ENCODE measurements at places on chromosomes 6 and 20.

DNA sequence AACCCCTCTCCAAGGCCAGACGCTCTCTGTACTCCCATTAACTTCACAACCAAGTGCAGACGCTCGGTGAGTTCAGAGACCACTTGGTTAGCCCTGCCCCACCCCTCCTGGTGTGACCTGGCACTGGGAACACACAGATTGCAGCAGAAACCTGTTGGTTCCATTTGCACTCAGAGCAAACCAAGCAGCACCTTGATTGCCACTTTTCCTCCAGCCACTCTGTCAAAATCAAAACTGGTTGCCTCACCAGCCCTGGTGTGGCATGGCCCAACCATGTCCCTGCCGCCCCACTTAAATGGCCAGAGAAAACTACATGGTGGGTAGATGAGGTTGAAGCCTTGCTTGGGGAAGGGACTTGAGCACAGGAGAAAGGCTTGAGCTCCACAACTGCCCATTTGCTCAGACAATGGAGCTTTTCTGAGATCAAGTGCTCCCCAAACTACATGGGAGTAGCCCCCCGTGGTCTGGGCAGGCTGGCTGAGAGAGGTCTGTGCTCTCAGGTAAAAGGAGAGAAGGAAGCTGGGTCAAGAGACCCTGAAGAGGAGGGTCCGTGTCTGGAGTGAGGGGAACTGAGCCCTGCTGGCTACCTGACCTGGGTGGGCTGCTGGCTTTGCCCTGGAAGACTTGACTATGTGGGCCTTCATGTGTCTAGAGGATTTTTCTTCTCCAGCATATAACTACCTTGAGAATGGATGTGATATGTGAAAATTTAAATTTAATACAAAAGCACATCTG, 43.4 kb downstream of the PLCG1 start:
- DNase-seq = peak; percentile 52

GRCh38 chr6:29745386-29745785, 22.2 kb downstream of the HLA-F start:
- DNase-seq = no peak

DNA sequence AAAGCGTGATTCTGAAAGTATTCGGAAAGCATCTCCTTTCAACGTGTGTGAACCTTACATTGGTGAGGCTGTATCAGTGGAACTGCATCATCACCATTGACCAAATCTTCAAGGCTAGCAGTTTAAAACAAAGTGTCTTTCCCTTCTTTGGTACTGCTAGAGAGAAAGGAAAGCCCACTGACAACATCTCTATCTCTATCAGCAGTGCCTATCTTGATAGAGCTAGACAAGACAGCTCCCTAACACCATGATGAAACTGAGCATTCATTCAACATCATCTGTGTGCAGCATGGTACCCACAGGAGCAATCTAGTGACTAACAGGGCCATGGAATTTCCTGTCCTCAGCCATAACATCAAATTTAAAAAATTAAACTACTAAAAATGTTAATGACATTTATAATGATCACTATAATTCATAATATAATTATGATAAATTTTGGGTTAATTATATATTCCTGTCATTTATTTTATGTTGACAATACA, 31.5 kb upstream of the EDN1 start:
- no peak for DNase-seq

DNA sequence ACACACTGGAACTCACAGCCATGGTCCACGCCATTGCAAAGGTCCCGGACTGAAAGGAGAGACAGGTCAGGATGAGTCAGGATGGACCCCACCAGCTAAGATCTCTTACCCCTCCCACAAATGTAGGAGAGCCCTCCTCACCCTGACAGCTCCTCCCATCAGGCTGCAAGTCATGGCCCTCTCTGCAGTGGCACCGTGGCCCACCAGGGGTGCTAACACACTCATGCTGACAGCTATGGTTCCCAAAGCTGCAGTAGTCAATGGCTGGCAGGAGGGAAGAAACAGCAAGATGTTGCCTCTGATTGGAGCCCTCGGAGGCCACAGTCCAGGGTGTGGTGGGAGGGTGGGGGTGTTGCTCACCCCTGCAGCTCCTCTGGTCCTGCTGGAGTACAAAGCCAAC, 5.7 kb upstream of the RBPJL start:
- no peak for DNase-seq

- no peak for DNase-seq
Observed at GRCh38 chr6:108250240-108250866, 10.5 kb downstream of the SNX3 start.

DNA sequence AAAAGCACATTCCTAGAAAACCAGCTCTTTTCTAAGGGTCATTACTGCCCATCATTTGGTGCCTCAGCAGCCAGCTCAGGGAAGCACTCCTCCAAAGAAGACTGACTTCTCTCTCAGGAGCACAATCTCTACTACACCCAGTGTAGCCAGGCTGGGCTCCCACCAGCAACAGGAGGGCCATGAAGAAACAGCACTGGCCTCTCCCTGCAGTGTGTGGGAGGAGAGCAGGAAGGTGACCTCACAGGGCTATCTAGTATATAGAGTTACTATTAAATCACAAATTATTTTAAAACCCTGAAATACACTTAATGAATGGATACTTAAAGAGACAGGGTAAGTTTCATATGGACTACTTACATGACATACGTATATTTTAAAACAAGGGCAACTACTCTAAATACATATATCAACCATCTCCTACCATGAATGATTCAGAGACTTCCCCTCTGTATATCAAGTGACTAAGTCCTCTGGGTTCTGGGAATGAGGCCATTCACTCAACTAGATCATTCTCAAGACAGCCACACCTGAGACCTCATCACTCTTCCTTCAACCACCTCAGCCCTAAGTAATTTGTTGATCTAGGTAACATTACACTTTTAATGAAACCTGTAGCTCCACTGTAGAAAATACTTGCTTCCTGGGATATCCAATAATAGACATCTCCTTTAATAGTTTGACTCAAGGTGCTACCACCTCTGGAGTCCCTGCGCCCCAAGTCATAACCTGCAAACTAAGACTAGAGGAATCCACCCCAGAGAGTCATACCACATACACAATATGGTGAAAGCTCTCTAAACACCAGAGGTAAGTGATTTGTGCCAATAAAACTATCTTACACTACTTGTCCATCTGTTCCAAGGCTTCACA, 25.2 kb downstream of the TBX18 start:
- DNase-seq = no peak

DNA sequence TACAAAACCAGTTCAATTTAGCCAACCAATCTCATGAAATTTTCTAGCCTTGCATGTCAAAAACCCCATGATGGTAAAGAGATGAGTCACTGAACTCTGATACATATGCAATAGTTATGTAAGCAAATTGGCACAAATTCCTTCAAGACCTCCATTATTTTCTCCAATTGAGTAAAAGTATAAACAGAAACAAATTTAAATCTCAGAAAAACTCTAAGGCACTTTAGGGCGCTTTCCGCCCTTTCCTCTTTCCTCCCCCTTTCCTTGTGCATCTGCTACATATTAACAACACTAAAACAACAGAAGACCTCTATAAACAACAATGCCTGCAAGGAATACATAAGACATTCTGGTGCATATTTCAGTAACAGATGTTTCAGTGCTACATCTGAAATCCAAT, 48.5 kb downstream of the KIF13A start:
- no peak for DNase-seq

GRCh38 chr20:48682529-48683363, 145.1 kb downstream of the PREX1 start:
- DNase-seq = peak; percentile 84

- no peak for DNase-seq
Observed at GRCh38 chr6:104788400-104788799, 71.3 kb downstream of the HACE1 start.

DNA sequence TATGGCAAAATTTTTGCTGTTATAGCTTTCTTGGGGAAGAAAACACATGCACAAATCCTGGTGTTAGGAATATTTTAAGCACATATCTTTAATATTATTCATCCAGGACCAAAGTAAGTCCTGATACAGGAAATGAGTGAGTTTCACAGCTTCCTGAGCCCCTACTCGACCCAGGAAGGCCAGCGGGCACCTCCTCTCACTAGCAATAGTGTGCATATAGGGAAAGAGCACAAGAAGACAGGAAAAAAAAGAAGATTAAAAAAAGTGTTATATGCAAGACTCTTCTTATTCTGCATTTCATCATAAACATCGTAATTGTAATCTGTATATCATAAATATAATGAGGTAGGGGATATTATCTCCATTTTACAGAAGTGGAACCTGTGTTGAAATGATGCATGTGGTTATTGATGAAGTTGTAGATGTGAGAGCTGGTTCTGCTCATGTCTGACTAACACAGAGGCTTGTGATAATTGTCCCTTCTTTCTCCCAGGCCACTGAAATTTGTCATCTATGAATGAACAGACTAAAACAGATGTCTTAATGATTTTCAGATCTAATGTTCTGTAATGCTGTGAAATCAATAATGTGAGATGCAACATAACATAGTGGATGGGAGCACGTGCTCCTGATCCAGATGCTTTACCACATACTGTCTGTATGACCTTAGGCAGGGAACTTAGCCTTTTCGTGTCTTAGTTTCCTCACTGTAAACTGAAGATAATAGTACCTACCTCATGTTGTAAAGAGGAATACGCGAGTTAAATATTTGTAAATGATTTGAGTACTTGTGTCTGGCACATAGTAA, 101.2 kb downstream of the MYO6 start:
- DNase-seq = no peak

- DNase-seq = no peak
Observed at GRCh38 chr6:26175033-26175427, 87.8 kb downstream of the HFE start.

DNA sequence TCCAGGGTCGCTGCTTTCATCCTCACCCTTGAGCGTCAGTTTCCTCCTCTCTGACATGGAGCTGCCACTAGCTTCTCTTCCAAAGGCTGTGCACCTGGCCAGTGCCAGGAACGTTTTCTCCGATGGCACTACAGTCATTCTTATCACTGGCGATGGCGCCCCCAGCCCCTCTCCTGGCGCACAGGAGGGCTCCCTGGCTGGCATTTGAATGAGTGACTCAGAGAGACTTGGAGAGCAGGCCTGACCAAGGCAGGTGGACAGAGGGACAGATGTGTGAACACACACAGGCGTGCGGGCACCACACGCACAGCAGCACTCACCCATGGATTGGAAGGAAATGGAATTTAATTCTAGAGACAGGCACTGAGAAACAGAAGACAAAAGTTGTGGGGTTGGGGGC, 77.6 kb downstream of the SRC start:
- DNase-seq = no peak

DNA sequence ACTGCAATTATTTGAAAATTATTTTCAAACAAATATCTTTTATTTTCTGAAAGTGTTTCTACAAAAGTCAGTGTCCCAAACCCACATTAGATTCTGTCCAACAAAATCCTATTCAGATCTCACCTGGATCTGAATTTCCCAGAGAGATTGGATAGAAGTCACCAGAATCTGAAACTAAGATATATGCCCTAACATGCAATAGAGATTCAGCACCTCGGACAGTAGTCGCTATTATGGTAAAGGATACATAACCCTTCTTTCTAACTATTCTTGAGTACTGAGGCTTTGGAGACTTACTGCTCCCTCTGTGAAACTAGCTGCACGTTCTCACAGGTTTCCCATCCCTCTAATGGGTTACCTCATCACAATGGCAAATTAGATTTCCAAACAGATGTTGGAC, 151.4 kb downstream of the ID4 start:
- DNase-seq = no peak

DNA sequence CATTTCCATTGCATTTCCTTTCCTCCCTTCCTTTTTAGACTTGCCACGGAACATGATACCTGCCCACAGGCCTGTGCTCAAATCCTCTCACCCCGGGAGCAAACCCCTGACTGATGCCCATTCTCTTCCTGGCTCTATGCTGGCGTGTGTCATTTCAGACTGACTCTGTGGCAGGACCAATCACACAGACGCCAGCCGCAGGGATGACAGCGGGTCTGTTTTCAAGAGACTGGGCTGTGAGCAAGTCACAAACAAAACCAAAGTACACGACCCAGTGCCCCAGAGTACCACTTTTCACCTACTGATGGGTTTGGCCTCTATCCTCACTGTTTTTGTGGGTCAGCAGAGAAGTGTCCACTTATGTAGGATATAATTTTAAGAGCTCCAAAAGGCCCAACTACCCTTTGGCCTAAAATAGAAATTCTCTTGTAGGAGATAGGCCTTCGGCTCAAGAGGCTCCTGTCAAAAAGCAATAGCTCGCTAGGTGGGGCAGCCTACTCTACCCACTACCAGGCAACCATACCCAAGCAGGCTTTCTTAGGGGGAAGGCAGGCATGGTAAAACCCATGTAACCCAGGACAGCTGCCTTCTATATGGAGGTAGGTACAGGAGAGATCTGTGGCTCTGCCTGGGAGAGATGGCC, 215.7 kb downstream of the CDC5L start:
- no peak for DNase-seq

- DNase-seq = no peak
Observed at GRCh38 chr6:109944448-109944847, 33.7 kb upstream of the GPR6 start.

- DNase-seq = no peak
Observed at GRCh38 chr20:9179193-9179802, 110.4 kb downstream of the PLCB4 start.

DNA sequence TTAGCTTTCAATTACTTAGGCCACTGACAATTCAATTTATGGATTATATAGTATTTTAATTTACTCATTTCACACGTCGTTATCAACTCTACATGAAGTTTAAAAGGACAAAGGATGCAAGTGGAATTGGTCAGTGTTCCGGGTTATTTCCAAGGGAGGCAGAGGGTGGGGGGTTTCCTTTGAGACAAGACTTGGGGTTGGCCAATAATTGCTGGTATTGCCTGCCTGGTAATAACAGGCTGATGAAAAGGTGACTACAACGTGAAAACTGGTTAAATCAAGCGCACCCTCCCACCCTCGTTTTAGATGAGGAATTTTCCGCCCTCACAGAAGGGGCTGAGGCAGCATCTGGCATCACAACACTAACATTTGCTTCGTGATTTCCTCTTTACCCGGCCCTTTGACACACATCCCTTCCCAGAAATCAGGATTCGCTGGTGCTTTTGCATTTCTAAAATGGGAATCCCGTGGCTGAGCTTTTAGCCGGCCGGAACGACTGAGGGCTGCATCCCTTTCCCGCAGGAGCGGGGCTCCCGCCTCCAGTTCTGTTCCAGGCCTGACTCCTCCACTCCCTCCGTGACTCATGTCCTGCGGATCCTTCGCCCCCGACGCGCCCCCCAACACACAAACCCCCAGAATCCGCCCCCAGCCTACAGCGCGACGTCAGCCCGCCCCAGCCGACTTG, 999 bp upstream of the PIM1 start:
- no peak for DNase-seq

- DNase-seq = no peak
Observed at GRCh38 chr6:6764764-6765434, 176.4 kb downstream of the LY86 start.

- no peak for DNase-seq
Observed at GRCh38 chr20:61522498-61523090, 270.5 kb downstream of the CDH4 start.
